Inflammatory macrophage treated with lipopolysaccharide for 1 hour (primary cell): ENCODE measurements at places on chromosomes 1 and 21.
A peak's percentile ranks its signal among the peaks of the same experiment; 100 is the strongest.

DNA sequence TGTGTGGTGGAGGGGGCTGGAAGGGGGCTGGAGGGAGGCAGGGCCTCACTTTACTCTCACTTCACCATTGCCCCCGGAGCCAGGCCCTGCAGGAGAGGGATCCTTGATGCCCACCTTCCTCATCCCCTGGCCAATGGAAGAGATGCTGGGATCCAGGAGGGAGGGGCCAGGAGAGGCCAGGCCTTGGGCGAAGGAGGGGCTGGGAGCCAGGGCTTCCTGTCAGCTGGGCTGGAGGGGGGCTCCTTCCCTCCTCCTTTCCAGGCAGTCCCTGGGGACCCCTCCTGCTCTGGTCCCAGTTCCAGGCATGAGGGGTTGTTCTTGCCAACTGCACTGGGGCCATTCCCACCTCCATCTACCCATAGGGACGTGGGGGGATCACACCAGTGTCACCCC, 5.7 kb downstream of the AHDC1 start:
- no peak for DNase-seq

- DNase-seq = no peak
These were observed 278.8 kb downstream of the ASTN1 start for GRCh38 chr1:176885751-176886150.

GRCh38 chr1:169486281-169487051, 722 bp upstream of the SLC19A2 start:
- no peak for DNase-seq

DNA sequence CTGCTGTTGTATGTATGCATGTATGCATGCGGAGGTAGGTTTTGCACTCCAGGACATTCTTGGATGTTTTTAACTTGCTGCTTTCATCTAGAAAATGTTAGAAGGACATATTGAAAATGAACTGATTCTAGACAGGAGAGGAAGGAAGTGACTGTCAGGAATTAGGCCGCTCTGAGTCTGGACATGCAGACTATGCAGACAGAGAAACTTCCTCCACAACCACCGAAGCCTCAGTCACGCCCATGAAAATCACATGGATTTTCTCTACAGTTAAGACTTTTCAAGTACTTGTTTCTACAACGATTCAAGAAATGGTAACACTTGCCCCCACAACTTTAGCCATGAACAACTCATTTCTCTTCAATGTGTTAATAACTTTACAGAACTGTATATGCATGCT, 211.1 kb downstream of the SMYD3 start:
- DNase-seq = peak; percentile 20

- DNase-seq = no peak
These were observed 34.5 kb upstream of the ATP2B4 start for GRCh38 chr1:203592156-203592555.

DNA sequence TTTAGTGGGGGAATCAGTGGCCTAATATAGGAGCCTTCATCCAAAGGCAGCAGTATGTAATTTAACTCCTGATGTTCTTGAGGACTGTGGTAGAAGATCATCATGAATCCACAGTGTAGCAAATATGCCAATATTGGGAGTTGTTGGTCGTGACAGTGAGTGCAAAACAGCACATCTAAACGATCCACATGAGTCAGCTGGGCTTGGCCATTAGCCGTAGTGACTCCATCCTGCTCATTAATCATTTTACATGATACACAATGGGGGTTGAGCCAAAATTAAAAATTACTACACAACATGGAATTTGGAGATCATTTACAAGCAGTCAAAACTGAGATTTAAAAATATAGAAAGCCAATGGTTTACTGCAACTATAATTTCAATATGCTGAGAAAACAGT, 653.9 kb upstream of the CAMK1G start:
- DNase-seq = no peak

GRCh38 chr1:88727205-88727604, 43.1 kb downstream of the PKN2 start:
- DNase-seq = no peak

GRCh38 chr1:214332946-214333798, 52.2 kb downstream of the SMYD2 start:
- DNase-seq = no peak

DNA sequence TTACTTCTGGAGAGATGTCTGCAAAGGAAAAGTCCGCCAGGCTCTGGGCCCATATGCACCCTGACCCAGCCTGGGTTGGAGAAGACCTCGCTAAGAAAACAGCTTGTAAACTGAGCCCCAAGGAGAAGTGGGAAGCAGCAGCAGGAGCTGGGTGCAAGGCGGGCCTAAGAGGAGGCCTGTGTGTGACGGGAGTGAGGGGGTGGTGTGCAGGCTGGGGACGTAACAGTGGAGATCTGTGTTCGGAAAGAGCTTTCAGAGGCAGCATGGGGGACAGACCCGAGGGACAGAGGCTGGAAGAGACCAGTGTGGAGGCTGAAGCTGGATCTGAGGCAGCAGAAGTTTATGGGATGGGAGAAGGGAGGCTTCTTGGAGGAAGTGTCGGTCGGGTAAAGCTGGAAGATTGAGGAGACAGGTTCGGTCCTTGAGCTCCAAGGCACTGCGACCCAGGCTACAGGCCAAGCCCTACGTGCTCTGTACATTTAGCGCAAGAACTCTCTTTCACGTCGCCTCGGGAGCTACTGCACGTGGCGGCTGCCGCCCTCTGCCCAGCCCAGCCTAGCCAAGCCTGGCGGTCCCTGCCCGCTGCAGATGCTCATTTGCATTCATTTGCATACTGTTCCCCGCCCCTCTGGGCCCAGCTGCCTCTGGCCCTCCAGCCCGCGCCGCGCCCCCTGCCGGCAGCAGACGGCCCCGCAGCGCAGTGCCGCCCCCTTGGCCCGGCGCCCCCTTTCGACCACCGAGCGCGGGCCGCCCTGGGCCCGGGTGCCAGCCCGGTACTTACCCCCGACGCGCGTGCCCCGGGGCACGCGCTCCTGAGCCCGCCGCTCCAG, 6.3 kb downstream of the HPCA start:
- DNase-seq = no peak

GRCh38 chr1:38242506-38242905, 195.9 kb upstream of the POU3F1 start:
- no peak for DNase-seq

DNA sequence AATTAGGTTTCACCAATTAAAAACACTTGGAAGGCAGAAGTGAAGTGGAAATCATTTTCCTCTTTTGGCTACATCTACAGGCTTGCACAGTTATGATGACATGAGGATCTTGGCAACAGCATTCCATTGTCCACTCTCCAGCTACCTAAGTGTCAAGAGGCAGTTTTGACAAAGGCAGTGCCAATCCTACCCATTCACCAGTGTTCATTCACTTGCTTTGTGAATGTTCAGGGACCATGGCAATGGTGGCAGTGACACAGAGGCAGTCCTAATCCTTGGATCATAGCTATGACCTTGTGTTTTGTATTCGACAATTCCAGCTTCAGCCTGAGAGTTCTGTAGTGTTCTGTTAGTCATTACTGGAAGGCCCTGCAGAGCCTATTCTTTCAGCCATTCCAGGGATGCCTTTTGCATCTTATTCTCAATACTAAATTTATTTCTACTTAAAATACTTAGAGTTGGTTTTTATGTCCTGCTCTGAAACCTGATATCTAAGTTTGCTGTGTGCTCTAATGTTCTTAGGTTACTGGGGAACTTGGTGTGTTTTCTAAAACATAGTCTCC, 36.7 kb downstream of the CRB1 start:
- DNase-seq = no peak

DNA sequence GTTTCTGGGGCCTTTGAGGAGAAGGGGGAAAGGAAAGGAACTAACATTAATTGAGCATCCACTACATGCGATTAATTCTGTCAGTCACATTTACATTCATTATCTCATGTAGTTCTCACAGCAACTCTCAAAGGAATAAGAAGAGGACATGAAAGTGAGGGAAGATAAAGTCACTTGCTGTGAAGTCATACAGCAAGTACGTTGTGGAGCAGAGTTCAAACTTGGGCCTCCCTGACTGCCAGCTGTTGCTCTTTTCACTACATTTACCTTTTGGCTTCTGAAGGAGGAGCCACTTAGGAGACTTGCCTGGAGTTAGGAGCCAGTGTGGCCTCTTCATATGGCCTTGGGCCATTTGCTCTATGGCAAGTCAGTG, 6.2 kb downstream of the ZNF691 start:
- DNase-seq = no peak

- no peak for DNase-seq
These were observed 154.1 kb downstream of the DAB1 start for GRCh38 chr1:57269630-57270225.

DNA sequence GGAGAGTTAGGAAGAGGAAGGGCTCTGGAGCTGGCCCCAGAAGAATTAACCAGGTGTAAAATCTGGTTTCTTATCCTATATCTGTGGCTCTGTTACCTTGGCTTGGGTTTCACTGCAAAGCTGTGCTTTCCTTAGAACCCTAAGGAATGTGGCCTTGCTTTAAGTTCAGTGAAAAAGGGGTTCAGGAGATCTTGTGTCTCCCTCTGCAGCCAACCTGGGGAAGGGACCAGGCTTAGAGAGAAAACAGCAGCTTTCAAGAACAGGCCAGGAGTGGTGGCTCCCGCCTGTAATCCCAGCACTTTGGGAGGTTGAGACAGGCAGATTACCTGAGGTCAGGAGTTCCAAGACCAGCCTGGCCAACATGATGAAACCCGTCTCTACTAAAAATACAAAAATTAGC, 16.1 kb upstream of the MYCL start:
- DNase-seq = no peak

GRCh38 chr1:32334864-32335534, 1.0 kb downstream of the MARCKSL1 start:
- peak; percentile 51 for DNase-seq

GRCh38 chr1:21216835-21217811, 40.4 kb upstream of the EIF4G3 start:
- DNase-seq = peak; percentile 70

DNA sequence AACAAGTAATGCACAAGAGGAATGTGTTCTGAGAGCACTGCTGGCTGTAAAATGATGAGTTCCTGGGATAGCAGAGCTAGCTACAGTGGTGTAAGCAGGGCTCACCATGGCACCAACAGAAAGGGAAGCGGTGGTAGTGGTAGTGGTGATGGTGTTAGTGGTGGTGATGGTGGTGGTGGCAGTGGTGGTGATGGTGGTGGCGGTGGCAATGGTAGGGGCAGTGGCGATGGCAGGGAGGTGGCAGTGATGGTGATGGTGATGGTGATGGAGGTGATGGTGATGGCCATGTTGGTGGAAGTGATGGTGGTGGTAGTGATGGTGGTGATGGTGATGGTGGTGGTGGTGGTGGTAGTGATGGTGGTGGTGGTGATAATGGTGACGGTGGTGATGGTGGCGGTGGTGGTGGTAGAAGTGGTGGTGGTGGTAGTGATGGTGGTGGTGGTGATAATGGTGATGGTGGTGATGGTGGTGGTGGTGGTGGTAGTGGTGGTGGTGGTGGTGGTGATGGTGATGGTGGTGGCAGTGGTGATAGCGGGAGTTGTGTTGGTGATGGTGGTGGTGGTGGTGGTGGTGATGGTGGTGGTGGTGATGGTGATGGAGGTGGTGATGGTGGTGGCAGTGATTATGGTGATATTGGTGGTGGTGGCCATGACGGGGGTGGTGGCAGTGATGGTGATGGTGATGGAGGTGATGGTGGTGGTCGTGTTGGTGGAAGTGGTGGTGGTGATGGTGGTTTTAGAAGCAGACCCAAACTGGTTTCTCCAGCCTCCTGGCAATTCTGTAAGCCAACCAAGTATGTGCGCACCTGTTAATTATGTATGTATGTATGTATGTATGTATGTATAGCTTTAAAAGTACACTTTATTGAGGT, 254.1 kb downstream of the TRABD2B start:
- no peak for DNase-seq

GRCh38 chr1:70134148-70134547, 71.2 kb downstream of the LRRC40 start:
- DNase-seq = peak; percentile 57

DNA sequence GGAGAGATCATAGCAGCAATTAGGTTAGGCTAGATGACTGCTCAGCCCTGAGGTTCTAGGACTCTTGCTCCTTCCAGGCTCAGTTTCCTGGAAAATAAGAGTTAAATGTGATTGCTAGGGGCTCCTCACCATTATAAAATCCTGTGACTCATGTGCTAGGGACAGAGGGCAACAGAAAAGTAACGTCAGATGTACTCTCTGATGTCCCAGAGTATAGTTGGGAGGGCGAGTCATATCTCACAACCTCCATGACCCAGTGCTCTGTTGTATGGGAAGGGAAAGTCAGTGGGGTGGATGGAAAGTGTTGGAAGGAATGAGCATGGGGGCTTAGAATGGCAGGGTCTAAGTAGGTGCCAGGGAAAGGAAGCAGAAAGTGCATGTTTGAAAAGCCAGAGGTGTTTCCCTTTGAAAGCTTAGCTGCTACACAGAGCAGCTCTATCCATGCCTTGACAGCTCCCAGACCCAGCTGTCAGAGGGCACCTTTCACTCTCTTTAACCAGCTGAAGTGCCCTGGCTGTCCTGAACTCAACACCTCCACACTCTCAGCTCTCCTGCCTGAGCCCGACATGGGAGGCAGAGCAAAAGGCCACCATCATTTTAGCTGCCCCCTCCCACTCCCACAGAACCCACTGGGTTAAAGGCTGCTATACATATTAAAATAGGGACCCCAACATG, 11.6 kb downstream of the GJA5 start:
- DNase-seq = no peak

DNA sequence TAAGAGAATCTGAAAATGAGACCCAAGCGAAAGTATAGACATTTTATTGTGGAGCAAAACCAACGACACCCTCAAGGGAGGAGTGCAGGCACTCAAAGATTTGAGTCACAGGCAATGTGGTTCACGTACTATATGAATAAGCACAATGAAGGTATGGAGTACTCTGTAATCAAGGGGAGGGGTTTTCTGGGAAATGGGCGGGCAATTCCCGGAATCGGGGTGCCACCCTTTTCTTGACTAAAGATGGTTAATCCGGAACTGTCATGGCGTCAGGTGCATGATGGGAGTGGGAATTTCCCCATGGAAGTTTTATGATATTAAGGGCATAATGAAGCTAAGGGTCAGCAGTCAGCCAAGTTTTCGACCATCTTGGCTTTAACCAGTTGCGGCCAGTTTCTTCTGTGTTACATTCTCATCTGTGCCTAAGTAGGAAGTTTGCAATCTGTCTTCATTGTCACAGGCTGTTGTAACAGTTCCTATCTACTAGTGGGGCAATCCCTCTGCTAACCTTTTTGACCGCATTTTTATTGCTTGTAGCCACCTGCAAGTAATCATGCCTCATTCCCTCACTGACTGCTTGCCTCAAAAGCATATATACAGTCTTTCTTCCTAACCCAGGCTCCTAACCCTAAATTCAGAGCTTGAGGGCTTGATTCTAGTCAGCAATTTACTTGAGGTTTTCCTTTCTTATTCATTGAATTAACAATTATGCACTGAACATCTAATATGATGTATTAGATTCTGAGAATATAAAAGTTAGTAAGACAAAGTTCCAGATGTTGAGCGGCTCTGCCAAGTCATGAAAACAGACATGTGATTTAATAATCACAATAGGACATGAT, 775 bp upstream of the AIM2 start:
- peak; percentile 100 for DNase-seq

GRCh38 chr1:199218065-199218464, 579.2 kb downstream of the PTPRC start:
- DNase-seq = no peak

DNA sequence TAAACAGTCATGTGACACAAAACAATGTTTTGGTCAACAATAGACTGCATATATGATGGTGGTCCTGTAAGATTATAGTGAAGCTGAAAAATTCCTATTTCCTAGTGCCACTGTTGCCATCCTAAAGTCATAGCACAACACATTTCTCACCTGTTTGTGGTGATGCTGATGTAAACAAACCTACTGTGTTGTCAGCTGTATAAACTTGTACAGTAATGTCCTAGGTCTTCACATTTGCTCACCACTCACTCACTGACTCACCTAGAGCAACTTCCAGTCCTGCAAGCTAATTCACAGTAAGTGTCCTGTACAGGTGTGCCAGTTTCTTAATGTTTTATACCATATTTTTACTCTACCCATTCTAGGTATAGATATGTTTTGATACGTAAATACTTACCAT, 326.1 kb upstream of the USP24 start:
- no peak for DNase-seq
